H7 (cell line): ENCODE measurements at places on chromosomes 3 and 15. TPM values are rescaled to one million over a fixed set of nuclear protein-coding genes. Genes with fewer than 3 reads are reported as not detected.
A peak's percentile ranks its signal among the peaks of the same experiment; 100 is the strongest.

GRCh38 chr15:60408463-60408981 is 10.7 kb upstream of the ANXA2 start:
- no peak for DNase-seq

DNA sequence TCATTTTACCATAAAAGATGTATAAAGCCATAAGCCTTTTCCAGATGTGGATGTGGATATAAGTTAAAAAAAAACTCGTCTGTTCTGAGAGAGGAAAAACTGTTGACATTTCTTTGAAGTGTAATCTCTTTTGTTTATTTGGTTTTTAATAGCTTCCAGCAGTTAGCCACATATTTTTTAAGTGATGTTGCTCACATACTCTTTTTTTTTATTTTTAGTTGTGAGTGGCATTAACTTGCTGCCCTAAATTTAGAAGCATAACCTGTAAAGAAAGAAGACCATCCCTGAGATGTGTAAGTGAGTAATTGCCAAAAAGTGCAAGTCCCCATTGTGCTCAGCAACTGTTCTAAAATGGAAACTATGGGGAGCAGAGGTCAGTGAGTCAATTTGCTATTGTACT is 415.9 kb upstream of the MDFIC2 start:
- no peak for DNase-seq

DNA sequence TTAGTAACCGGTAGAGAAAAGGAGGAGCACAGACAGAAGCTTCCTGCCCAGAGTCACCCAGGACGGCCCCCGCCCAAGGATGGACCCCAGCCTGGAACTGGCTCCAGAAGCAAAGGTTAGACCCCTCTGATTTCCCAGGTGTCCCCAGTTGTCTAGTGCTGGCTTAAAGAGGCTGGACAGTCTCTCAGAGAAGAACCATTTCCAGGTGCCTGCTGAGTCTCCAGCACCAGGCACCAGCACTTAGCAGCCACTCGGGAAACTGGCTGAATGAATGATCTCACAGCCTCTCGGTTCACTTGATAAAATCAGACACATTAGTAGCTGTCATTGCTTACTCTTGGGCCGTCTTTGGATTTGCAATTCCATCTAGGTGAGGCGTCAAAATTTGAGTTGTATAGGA is 139.7 kb upstream of the HES1 start:
- DNase-seq: no peak

DNA sequence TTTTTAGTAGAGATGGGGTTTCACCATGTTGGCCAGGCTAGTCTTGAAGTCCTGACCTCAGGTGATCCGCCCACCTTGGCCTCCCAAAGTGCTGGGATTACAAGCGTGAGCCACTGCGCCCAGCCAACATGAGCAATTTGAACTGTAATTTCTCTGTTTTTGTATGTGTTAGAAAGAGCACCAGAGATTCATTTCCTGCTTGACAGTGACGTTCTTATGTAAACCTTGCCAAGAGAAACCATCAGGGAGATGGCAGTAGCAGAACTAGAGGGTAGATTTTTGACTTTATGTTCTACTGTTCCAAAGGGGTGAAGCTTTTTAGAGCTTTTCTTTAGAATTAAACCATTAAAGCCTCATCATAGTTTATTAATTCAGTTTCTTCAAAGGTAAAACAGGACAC is 148.1 kb upstream of the UMPS start:
- DNase-seq: no peak

- no peak for DNase-seq
Observed at GRCh38 chr3:185934174-185934557, 3.6 kb downstream of the TRA2B start.

- DNase-seq: no peak
Observed at GRCh38 chr3:160977773-160978172, 127.4 kb downstream of the B3GALNT1 start.

Gene PYGO1
- total RNA-seq: 0.24 and 0.59 TPM in 2 replicates

DNA sequence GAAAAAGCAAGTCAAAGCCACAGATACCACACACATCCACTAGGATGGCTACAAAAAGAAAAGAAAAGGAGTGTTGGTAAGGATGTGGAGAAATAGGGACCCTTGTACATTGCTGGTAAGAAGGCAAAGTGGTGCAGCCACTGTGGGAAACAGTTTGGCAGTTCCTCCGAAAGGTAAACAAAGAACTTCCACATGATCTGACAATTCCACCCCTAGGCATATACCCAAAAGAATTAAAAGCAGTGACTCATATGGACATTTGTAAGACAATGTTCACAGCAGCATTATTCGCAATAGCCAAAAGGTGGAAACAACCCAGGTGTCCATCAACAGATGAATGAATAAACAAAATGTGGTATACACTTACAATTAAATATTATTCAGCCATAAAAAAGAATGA is 22.2 kb upstream of the GMPPB start:
- DNase-seq: no peak

- DNase-seq: no peak
Observed at GRCh38 chr3:110886222-110886893, 185.3 kb upstream of the NECTIN3 start.

DNA sequence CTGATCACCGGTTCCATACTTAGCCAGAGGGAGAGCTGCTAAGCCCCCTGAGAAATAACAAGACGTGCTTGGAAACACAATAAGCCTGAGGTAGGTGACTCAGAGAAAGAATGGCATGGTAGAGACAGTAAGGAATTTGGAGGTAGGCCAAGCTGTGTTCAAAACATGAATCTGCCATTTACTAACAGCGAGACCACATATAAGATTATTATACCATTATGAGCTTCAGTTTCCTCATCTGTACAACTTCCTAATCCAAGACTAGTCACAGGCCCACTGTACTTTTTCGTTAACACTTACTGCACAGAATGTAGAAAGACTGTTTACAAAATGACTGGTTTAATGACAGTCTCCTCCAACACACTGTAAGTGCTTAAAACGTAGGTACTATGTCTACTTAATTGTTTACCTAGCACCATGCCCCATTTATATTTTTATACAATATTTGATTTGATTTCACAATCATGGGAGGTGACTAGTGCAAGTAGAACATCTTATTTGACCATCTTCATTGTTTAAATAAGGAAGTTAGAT is 25.7 kb downstream of the ATOSA start:
- no peak for DNase-seq

Gene CD200R1
- 0.18 and 0.38 TPM in 2 replicates for total RNA-seq

DNA sequence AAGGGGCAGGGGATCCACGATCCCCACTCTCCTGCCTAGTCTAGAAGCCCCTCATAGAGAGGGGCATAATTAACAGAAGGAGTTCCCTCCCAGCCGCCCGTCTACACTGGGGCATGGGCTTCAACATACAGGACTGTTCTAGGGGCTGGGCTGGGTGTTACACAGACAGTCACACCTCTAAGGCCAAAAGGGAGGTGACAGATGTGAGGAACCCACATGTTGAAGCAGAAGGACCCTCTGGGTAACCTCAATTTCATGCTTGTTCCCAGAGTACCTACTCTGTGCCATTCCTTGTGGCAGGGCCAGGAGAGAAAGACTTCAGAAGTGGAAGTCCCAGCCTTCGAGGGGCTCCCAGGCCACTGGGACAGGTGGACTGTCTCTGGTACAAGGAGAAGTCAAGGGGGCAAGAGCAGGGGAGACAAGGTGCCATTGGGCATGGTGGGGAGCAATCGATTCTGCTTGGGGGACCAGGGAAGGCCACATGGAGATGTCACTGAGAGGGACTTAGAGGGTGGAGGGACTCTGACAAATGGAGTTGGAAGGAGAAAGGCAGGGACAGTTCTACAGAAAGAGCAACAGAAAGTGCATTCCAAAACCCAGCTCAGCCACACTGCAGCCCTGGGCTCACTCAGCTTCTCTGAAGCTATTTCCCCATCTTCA is 71.3 kb downstream of the CPN2 start:
- no peak for DNase-seq

Gene ASB14
- 0.03 and 0.04 TPM in 2 replicates for total RNA-seq

Gene TLR9
- not detected in 2 replicates for total RNA-seq

DNA sequence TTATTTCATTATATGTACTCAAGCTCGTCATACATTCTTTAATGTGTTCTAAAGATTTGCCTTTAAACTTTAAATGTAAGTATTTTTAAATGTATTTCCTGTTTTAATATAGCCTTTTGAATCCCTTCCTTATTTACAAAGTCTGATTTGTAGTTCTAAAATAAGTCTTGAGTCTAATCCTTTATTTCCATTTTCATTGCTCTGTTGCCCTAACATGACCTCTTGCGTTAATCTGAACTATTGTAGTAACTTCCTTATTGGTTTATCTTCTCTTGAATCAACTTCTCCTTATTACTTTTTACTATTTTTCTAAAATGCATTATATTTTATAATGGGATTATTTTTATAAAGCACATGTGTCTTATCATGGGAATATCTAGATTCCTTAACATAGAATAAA is 24.0 kb downstream of the KNL1 start:
- DNase-seq: no peak

- peak; percentile 30 for DNase-seq
Observed at GRCh38 chr15:61075741-61076140, 153.4 kb downstream of the RORA start.

DNA sequence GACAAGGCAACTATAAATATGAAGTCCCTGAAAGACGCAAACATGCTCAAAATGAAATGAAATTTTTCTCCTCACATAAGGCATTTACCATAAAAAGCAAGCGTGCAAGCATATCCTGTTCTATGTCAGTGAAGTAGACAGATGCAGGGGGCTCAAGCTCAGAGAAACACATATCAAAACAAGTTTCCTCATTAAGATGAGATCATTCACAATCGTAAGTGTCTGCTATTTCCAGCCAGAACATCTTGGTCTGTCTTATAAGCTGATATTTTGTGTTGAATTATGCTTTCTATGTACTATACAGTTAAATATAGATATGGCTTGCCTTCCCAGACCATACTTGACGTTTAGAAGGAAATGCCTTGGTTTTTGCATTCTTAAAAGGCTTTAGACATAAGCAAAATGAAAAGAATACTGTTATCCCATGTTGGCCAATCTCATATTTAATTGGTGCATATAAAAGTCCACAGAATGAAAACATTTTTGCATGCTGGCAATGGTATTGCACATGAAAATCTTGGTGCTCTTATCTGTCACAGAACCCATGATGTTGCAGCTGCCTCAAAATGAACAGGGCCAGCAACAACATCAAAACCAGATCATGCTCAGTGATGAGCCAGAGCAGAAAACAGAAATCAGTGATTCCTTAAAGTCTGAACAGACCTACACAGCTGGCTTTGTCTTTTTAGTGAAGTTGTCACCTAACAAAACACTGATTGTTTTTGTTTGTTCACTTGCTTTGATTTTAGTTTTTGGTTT is 65.4 kb downstream of the SIDT1 start:
- DNase-seq: no peak

DNA sequence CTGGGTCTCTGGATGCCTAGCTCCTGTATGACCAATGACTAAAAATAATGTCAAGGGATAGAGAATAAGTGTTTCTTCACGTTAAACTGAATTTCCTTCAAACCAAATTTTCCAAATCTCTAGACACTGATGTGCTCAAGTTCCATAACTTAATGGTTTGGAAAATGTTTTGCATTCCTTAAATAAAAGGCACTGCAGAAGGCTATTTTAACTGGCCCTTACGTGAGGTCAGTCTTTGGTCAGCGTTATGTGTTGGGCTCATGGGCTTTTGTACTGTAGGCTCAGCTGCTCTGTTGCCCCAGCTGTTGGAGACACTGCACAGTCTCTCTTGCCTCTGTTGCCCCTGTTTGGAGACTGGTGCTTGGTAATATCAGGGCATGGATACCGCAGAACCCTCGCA is 188.5 kb downstream of the TPRG1 start:
- DNase-seq: no peak

GRCh38 chr15:67188551-67189218 is 65.8 kb downstream of the AAGAB start:
- DNase-seq: no peak

Gene HCLS1
- total RNA-seq: 0.48 and 0.74 TPM in 2 replicates

GRCh38 chr3:129745253-129745652 is 138.8 kb upstream of the PLXND1 start:
- no peak for DNase-seq

Gene ACSBG1
- 2.7 and 3.9 TPM in 2 replicates for total RNA-seq

Gene PARP15
- not detected in 2 replicates for total RNA-seq

DNA sequence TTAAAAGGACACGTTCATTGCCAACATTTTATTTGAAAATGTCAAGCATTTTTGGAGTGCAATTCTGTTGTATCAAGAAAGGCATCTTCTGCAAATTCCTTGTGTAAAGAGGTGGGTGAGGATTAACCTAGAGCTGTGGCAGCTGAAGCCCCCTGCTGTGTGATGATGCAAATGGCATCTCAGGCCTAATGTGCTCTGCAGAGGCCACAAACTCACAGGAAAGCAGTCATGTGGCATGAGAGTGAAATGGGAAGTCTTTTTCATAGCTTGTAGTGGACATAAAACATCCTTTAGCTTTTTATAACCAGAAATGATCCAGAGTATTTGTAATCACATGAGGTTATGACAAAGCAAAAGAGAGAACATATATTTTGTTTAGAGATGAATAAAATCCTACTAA is 6.4 kb downstream of the CADM2 start:
- peak; percentile 70 for DNase-seq

- DNase-seq: no peak
Observed at GRCh38 chr3:127405010-127405598, 117.3 kb upstream of the PRR20G start.

Gene PLSCR5
- not detected in 2 replicates for total RNA-seq

Gene INSYN1
- total RNA-seq: 4.5 and 5.1 TPM in 2 replicates

DNA sequence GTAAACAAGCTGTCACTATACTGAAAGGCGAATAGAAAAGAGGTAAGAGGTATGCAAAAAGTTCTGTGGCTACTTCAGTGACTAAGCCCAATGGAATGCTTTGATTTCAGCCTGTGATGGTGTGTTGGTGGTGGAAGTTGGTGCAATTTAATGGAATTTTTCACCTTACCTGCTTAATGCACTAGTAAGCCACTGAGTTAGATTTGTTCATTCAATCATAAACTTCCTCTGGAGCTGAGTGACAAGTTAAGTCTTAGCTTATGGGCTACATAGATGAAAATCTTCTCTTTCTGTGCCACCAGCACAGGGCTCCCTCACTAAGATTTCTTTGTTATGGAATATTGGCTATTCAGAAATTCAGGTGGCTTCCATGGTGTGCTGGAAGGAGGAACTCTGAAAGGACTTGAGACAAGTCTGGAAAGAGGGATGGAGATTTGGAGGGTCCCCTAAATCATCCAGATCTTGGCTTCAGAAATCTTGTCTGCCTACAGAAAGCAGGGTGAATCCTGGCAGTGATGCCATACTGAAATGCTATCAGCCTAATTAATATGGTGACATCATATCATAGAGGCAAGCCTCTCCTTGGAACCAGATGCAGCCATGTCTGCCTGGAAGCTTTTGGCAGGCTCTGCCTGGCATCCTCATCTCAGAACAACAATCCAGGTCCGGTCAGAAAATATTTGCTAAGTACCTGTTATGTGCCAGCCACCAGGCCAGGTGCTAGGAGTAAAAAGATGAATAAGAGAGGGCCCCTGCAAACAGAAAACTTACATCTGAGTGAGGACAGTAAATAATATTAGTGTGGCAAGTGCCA is 8.1 kb upstream of the GAP43 start:
- DNase-seq: peak; percentile 6

DNA sequence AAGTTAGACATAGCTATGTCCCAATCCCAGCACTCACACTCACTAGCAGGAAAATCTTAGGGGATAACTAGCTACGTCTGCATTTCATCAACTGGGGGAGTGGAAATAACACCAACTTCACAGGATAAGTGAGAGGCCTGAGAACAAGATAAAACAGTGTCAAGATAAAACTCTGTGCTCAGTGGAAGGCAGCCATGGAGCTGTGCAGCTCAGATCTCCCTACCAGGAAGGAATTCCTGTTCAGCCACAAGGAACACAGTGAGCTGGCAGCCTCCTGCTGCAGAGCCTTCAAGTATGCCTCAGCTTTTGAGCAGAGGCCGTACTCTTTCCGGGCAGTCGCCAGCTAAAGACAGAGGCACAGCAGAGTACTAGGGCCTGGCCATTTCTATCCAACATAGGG is 115.8 kb upstream of the TOPAZ1 start:
- no peak for DNase-seq
